Stimulated activated CD4-positive, alpha-beta T cell treated with anti-CD3 and anti-CD28 coated beads, Interleukin-2, amount 100 ng/mL, for 48 hours (primary cell): ENCODE measurements at places on chromosomes 2 and 18.
A peak's percentile ranks its signal among the peaks of the same experiment; 100 is the strongest.

DNA sequence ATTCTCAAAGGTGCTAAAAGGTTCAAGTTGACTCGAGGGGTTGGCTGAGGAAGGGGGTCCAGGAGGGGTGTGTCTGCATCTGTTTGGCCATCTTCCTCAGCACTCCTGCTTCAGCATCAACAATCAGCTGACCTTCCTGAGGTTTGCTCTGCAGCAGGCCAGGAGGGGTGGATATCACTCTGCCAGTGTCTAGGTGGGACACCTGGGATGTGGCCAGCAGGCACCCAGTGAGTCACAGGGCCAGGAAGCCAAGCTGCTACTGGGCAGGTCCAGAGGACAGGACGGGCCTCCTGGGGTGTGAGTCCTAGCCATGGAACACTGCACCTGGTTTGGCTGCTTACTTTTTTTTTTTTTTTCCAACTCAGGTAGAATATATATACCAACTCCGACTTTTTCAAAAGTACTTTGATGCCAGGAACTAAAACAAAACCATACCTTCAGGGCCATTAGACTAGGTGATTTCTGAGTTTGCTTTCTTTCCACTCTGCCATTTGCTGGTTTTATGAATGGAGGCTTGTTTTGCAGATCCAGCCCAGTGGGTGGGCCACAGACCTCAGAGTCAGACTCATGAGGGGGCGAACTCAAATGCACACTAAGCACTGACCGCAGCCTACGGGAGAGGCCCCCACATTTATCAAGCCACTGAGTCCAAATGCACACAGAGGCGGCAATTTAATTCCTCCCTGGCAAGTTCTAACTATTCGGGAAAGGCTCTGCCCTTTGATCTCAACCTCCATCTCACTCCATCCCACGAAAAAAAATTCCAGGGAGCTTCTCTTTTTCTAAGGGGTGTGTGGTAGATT is 76.0 kb downstream of the UXS1 start:
- DNase-seq, result no peak

- no peak for DNase-seq
Observed at GRCh38 chr2:37326285-37326684, 1.7 kb upstream of the PRKD3 start.

DNA sequence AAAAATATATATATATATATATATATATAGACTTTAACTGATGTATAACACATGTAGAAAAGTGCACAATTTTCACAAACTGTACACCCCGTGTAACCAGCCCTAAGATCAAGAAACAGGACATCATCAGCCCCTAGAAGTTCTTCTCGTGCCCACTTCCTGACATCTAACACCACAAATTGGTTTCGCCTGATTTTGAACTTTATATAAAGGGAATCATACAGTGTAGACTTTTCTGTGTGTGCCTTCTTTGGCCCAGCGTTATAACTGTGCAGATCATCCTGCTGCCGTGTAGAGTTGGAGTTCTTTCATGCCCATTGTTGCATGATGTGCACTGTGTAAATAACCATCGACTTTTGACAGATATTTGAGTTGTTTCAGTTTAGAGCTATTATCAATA is 41.0 kb downstream of the SMAD7 start:
- no peak for DNase-seq

- DNase-seq, result no peak
Observed at GRCh38 chr2:9972621-9973479, 21.4 kb downstream of the GRHL1 start.

- DNase-seq, result no peak
Observed at GRCh38 chr2:38633895-38634294, 31.2 kb upstream of the HNRNPLL start.

- no peak for DNase-seq
Observed at GRCh38 chr2:20190170-20190569, 34.8 kb downstream of the SDC1 start.

DNA sequence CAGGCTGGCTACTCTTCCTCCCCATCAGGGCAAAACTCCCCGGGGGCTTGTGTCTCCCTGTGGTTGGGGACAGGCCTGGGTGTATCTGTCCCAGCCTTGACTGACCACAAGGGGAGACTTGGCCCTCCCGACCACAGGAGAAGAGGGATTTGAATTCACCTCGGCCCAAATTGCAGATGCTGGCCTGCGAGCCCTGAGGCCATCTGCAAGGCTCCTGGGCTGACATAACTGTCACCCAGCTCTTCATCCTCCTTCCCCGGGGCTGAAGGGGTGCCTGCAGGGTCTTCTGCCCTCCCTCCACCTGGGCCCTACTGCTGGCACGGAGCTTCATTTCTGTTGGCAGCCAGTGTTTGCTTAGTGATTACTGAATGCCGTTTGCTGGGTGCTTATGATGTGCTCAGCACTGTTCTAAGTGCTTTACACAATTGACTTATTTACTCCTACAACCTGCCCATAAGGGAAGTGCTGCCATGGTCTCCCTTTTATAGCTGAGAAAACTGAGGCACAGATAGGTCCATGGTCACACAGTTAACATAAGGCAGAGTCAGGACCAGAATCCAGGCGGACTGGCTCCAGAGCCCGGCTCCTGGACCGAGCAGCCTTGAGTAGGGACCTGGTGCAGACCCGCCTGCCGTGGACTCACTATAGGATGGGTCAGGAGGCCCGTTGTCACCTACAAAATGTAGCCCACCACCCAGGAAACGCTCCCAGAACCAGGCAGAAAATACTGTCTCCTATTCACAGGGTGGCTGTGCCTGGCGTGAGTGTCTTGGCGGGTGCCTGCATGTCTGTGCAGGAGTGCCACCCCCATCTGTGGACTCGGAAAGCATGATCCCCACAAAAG is 18.9 kb downstream of the STEAP3 start:
- DNase-seq, result no peak

- no peak for DNase-seq
Observed at GRCh38 chr2:240825476-240825875, 5.5 kb upstream of the KIF1A start.

DNA sequence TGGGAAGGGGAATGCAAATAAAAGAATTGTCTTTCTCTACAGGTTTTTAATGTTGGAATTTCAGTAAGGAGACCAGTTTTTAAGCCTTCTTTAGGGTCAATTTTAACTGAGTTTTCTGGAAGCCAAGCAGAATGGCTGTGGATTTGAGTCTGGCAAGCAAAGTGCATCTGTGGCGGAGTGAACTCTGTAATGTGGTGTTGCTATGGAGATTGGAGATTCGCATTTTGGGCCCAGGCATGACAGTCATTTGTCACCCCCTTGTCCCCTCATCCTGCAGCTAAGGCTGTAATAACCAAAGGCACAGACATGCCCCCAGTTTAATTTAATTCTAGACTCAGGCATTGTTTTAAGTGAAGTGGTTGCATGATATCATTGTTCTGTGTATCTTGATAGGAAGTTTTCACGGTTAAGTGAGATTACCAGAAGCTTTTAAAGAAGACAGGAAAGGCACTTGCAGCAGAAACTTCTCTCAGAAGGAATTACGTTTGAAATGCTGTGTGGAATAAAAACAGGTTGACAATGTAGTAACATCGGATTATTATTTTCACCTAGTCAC is 30.6 kb downstream of the ARMC9 start:
- DNase-seq, result no peak

GRCh38 chr2:26511466-26511865 is 33.5 kb upstream of the OTOF start:
- no peak for DNase-seq

- no peak for DNase-seq
Observed at GRCh38 chr18:36580874-36581750, 247.7 kb downstream of the TPGS2 start.

DNA sequence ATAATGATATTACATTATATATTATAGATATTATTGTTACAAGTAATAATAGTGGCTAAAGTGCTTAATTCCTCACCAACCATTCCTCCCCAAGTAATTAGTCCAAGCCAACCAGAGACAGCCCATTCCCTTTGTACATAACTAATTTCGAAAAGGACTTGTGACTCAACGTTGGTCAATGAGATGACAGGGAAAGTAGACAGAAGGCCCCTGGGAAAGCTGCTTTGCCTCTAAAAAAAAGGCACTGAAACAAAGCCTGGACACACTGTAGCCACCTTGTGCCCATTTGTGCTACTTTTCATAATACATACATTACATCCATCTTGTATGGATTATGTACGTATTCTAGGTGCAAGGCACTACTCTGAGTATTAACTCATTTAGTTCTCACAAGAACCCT is 28.8 kb downstream of the COLEC12 start:
- no peak for DNase-seq

DNA sequence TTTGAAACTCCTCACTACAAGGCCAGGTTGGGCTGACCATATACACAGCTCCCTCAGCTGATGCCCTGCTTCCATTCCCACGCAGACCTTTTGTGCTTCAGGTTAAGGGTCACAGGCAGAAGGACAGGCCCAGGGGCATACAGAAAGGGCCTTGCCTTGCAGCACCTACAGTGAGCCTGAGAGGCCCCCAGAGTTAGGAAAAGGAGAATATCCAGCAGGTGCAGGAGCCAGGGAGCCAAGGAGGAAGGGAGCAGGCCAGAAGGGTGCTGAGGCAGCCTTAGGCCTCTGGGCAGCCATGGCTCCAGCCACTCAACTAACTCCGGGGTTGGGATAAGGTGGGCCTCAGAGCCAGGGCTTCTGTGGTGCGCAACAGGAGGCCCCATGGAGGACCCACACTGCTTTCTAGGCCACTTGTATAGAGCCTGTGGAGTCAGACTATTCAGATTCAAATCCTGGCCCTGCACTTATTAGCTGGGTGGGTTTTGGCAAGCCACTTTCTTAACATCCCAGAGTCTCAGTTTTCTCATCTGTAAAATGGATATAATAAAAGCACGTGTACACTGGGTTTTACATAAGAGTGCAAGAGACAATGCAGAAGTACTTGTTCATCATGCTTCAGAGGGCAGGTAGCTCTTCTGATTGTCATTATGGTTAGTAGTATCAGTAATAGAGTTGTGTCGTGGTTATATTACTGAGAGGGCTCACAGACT is 214.6 kb upstream of the HAAO start:
- DNase-seq, result no peak

DNA sequence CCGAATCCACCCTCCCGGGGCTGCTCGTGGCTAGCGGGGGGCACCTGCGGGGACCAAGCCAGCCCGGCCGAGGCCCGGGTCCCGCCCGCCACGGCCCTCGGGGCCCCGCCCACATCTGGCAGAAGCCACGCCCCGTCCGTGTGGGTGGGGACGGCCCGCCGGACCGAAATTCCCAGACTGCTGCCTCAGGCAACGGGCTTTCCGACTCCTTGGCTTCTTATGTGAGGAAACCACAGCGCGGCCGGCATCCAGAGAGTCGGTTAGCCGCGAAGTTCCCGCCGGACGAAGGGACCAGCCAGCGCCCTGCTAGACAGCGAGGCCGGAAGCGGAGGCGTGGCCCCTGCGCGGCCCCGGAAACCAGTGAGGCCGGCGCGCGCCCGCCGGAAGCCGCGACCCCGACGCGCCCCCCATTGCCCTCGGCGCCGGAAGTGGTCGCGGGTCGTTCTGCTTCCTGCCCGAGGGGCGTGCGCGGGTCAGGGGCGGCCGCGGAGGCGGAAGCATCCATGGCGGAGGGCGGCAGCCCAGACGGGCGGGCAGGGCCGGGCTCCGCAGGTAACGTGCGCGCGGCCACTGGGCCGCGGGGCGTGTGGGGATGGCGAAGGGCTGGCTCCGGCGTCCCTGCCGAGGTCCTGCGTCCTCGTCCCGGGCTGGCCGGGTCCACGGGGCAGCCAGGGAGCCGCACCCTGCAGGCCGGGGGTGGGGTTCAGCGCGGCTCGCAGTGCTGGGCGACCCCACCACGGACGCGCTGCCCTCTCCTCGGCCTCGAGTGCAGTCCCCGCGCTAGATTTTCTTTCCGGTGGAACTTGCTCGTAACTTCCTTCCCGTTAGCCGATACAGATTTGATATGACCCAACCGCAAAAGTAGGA is at the start of gene ASB1:
Gene ASB1 (plus strand): TSS at position 360 of the 867 bp plus-strand sequence. CDS start 144 bp downstream, at position 504.
- DNase-seq, result peak; percentile 79
